ENCODE measurements at places on chromosomes 4 and X.
A peak's percentile ranks its signal among the peaks of the same experiment; 100 is the strongest.

GRCh38 chrX:46665232-46666152 lies 91.9 kb downstream of the CHST7 start:
- no peaks in the 10 kb centered on the region for H3K27me3 ChIP-seq
- peaks cover 29% of the 10 kb centered on the region for H3K36me3 ChIP-seq
- no peak overlapping the region for H3K4me3 ChIP-seq
- H3K27ac ChIP-seq, result no peak overlapping the region
- no peak for ATAC-seq

GRCh38 chr4:19382993-19383756 lies 868.5 kb upstream of the SLIT2 start:
- H3K36me3 ChIP-seq, result no peaks in the 10 kb centered on the region
- H3K4me3 ChIP-seq, result no peak overlapping the region
- no peak overlapping the region for H3K27ac ChIP-seq
- ATAC-seq, result no peak

- no peak overlapping the region for H3K4me3 ChIP-seq
- peak; percentile 89 for ATAC-seq
- H3K27me3 ChIP-seq, result peaks cover 34% of the 10 kb centered on the region
Observed at GRCh38 chr4:8192748-8193738, 6.0 kb upstream of the SH3TC1 start.

DNA sequence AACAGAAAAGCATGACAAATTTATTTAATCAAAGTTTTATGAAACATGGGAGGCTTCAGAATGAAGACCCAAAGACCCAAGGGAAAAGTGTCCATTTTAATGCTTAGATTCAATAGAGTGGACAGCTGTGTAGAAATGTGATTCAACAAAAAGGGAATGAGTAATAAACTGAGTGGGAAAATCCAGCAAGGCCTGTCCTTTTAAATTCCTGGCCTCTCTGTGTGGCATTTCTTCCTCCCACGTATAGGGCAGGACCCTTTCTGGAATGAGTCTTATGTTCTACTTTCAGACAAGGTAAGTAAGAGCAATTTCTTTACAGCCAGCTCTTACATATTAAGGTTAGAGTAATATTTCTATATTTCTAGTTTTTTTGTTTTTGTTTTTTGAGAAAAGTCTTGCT lies 14.5 kb downstream of the AASDH start:
- no peak for ATAC-seq
- no peaks in the 10 kb centered on the region for H3K27me3 ChIP-seq
- H3K36me3 ChIP-seq, result peaks cover 59% of the 10 kb centered on the region
- peaks cover 4% of the 10 kb centered on the region for H3K4me1 ChIP-seq

DNA sequence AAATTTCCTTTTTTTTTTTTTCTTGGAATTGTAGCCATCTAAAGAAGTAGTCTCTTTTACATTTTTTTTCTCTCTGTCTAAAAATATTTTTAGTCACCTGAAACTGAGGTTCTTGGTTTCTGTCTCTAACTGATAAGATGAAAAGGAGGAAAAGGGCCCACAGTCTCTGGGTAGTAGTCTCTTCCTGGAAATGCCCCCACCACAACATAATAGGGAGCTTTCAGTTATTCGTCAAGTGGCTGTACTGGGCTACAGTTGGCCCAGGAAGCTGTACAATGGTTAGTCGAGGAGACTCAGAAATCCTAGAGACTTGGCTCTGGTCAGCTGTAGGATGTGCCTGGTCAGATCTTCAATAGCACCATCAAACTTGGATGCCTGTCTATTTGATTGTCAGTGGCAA lies 163.4 kb downstream of the ACTRT1 start:
- H3K27ac ChIP-seq, result no peak overlapping the region
- no peak for ATAC-seq
- no peaks in the 10 kb centered on the region for H3K27me3 ChIP-seq
- H3K36me3 ChIP-seq, result no peaks in the 10 kb centered on the region
- H3K4me1 ChIP-seq, result no peaks in the 10 kb centered on the region

- peaks cover 1% of the 10 kb centered on the region for H3K36me3 ChIP-seq
- no peak for ATAC-seq
- H3K27me3 ChIP-seq, result no peaks in the 10 kb centered on the region
- no peak overlapping the region for H3K27ac ChIP-seq
- H3K4me1 ChIP-seq, result peaks cover 23% of the 10 kb centered on the region
Observed at GRCh38 chr4:88526221-88526815, 2.7 kb upstream of the PYURF start.

- H3K36me3 ChIP-seq, result no peaks in the 10 kb centered on the region
- ATAC-seq, result no peak
- H3K27me3 ChIP-seq, result peaks cover 10% of the 10 kb centered on the region
Observed at GRCh38 chr4:88817740-88818139, 120.1 kb upstream of the NAP1L5 start.

- H3K4me1 ChIP-seq, result no peaks in the 10 kb centered on the region
- H3K4me3 ChIP-seq, result no peak overlapping the region
- no peaks in the 10 kb centered on the region for H3K27me3 ChIP-seq
- ATAC-seq, result no peak
Observed at GRCh38 chr4:22187203-22187820, 238.7 kb upstream of the KCNIP4 start.

GRCh38 chr4:42083816-42084215 lies 68.6 kb downstream of the BEND4 start:
- no peak overlapping the region for H3K4me3 ChIP-seq
- H3K27me3 ChIP-seq, result no peaks in the 10 kb centered on the region
- no peak for ATAC-seq
- H3K36me3 ChIP-seq, result peaks cover 42% of the 10 kb centered on the region

GRCh38 chr4:10457255-10457801 lies at the start of gene ZNF518B:
TSS of gene ZNF518B (minus strand) at chr4:10457426. CDS start at chr4:10446328, 11,098 bp downstream.
- H3K27me3 ChIP-seq, result peaks cover 17% of the 10 kb centered on the region
- ATAC-seq, result peak; percentile 89

DNA sequence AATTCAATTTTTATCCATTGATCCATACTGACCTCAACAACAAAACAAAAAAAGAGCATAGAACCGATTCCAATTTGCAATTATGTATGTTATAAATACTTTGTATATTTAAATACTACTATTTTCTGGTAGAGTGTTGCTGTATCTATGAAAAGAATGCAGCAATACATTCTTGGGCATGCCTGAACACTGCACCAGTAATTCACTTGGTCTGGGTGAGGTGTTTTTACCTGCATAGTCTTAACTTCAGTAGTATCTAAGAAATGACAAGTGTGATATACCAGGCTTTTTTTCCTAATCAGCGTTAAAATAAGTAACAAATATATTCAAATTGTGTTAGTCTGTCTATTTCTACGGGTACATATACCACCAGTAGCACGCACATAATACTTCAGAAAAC lies 120.2 kb downstream of the KLHL13 start:
- no peaks in the 10 kb centered on the region for H3K4me1 ChIP-seq
- no peaks in the 10 kb centered on the region for H3K36me3 ChIP-seq
- H3K4me3 ChIP-seq, result no peak overlapping the region
- no peaks in the 10 kb centered on the region for H3K27me3 ChIP-seq
- no peak for ATAC-seq

DNA sequence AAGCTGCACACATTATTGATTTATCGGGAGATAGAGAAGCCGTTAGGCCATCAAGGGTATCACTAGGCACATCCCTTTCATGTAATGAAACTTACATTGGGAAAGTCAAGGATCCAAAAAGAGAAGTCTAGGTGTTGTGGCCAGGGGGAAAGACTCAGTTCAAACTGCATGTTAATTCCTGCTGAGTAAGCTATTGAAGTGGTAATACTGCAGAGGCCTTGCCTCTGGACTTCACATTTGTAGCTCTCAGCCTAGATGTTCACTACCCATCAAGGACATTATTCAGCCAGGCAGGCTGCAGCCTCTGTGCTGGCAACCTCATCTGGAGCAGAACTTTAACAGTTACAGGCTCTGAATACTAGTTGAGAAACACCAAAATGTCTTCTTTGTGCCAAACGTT lies 2094.5 kb upstream of the AGA start:
- no peaks in the 10 kb centered on the region for H3K36me3 ChIP-seq
- no peak overlapping the region for H3K4me3 ChIP-seq
- no peak overlapping the region for H3K27ac ChIP-seq
- ATAC-seq, result no peak

DNA sequence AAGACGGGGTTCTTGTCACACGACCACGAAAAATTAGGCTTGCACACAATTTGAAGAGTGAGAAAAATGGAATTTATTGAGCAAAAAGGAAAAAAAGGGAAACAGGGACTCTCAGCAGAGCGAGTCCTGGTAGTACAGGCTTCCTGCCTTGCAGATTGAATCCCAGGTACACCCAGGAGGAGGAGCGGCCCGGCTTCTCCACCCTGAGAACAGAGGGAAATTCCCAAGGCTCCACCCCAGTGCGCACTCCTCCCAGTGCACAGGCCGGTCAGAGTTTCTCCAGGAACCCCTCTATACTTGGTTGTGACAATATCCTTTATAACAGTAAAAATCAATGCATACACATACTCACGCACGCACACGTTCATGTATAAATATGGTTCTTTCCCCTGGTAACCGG lies 22.0 kb downstream of the SLC4A4 start:
- no peaks in the 10 kb centered on the region for H3K4me1 ChIP-seq
- H3K4me3 ChIP-seq, result no peak overlapping the region
- H3K27ac ChIP-seq, result no peak overlapping the region
- H3K27me3 ChIP-seq, result peaks cover 8% of the 10 kb centered on the region

GRCh38 chr4:26120098-26120825 lies 200.6 kb upstream of the RBPJ start:
- H3K36me3 ChIP-seq, result no peaks in the 10 kb centered on the region
- no peak overlapping the region for H3K27ac ChIP-seq
- H3K4me3 ChIP-seq, result no peak overlapping the region
- no peak for ATAC-seq
- no peaks in the 10 kb centered on the region for H3K4me1 ChIP-seq

GRCh38 chr4:184100297-184100885 lies 117.3 kb downstream of the ENPP6 start:
- peaks cover 46% of the 10 kb centered on the region for H3K27me3 ChIP-seq
- no peak overlapping the region for H3K4me3 ChIP-seq
- H3K27ac ChIP-seq, result no peak overlapping the region

GRCh38 chr4:171203425-171203824 lies 609.8 kb upstream of the GALNTL6 start:
- no peak overlapping the region for H3K4me3 ChIP-seq
- ATAC-seq, result no peak
- no peaks in the 10 kb centered on the region for H3K36me3 ChIP-seq
- no peak overlapping the region for H3K27ac ChIP-seq

- no peaks in the 10 kb centered on the region for H3K36me3 ChIP-seq
- ATAC-seq, result no peak
- H3K27me3 ChIP-seq, result peaks cover 5% of the 10 kb centered on the region
- H3K4me1 ChIP-seq, result peaks cover 44% of the 10 kb centered on the region
- H3K27ac ChIP-seq, result no peak overlapping the region
Observed at GRCh38 chr4:89301902-89302301, 5.7 kb downstream of the GPRIN3 start.

- no peak overlapping the region for H3K4me3 ChIP-seq
- H3K27ac ChIP-seq, result peak overlapping the region; percentile 36
- H3K27me3 ChIP-seq, result no peaks in the 10 kb centered on the region
- no peak for ATAC-seq
- H3K4me1 ChIP-seq, result peaks cover 16% of the 10 kb centered on the region
- peaks cover 48% of the 10 kb centered on the region for H3K36me3 ChIP-seq
Observed at GRCh38 chr4:140637836-140638235, 69.1 kb upstream of the UCP1 start.

DNA sequence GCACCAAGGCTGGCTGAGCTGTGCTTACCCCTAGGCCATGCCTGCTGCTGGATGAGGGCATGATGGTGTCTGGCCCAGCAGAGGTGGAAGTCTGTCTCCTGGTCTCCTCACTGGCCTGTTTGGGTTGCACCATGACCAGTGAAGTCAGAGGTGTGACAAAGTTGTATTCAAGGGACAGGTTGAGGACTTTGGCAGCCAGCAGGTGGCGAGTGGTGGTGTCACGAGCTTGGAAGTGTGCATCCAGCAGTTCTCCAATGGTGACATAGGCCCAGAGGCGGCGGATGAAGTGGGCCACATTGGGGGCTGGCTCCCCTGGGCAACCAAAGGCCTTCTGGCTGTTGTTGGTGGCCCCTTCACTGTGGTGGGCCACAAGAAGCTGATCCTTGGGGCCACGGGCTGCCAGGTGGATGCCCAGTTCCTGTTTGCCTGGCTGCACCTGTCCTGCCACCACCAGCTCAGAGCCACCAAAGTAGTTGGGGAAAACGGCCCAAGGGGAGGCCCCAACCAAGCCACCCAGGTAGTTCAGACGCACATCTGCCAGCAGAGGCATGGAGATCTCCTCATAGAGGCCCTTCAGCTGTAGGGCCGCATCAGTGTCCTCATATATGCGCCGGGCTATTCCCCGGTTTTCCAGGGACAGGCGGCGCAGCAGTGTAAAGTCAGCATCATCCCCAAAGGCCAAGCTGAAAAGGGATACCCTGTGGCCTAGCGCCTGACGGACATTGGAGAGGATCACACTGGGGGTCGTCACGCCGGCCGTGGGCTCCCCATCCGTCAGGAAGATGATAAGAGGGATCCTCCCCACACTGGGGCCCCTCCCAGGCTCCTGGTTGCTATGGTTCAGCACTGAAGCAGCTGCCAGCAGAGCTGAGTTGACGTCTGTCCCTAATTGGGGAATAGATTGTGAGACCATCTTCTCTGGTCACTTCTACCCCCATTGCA lies 39.7 kb downstream of the ITIH6 start:
- no peak overlapping the region for H3K4me3 ChIP-seq
- peaks cover 22% of the 10 kb centered on the region for H3K27me3 ChIP-seq
- no peak overlapping the region for H3K27ac ChIP-seq

GRCh38 chr4:29326816-29327215 lies 1393.4 kb upstream of the PCDH7 start:
- no peaks in the 10 kb centered on the region for H3K4me1 ChIP-seq
- ATAC-seq, result no peak
- no peak overlapping the region for H3K4me3 ChIP-seq

GRCh38 chr4:169416997-169417396 lies 146.2 kb upstream of the SH3RF1 start:
- no peak overlapping the region for H3K4me3 ChIP-seq
- H3K36me3 ChIP-seq, result peaks cover 33% of the 10 kb centered on the region
- no peaks in the 10 kb centered on the region for H3K27me3 ChIP-seq
- no peak for ATAC-seq

DNA sequence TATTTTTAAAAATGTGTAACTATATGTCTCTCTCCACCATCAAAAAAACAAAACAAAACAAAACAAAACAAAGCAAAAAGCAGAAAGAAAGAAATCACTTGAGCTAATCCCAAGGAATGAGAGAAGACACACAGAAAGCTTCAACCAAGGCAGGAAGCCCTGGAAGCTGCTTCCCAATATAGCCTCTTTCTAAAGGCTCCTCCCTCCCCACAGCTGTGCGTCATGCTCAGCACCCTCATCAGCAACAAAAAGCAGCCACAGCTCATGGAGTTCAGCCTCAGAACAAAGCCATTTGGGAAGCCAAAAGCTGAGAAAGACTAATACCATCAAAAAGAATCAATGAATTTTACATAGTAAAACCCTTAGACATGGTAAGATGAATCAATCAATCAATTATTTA lies 501.6 kb upstream of the SMIM31 start:
- H3K4me3 ChIP-seq, result no peak overlapping the region
- no peak overlapping the region for H3K27ac ChIP-seq
- no peaks in the 10 kb centered on the region for H3K4me1 ChIP-seq
- no peak for ATAC-seq

- no peaks in the 10 kb centered on the region for H3K4me1 ChIP-seq
- H3K4me3 ChIP-seq, result no peak overlapping the region
- no peaks in the 10 kb centered on the region for H3K27me3 ChIP-seq
- H3K36me3 ChIP-seq, result no peaks in the 10 kb centered on the region
- ATAC-seq, result no peak
- H3K27ac ChIP-seq, result no peak overlapping the region
Observed at GRCh38 chr4:124810827-124811226, 98.3 kb upstream of the ANKRD50 start.

GRCh38 chrX:130110379-130111219 lies at the start of gene ELF4:
TSS of gene ELF4 (minus strand) at chrX:130110497. CDS start at chrX:130081330, 29,167 bp downstream.
- peaks cover 60% of the 10 kb centered on the region for H3K4me1 ChIP-seq
- H3K27me3 ChIP-seq, result no peaks in the 10 kb centered on the region
- peak within 1 kb of the TSS; percentile 95 for H3K4me3 ChIP-seq
- peak; percentile 79 for ATAC-seq

Data from stimulated activated memory B cell treated with anti-CD40 and anti-IgM and Interleukin-4, amounts not matched to agents 10 μg/mL and 1 μg/mL and 100 μg/mL, for 72 hours (primary cell).